Mucosa of gallbladder (tissue), 1 donor: ENCODE measurements at places on chromosomes 4 and X.
A peak's percentile ranks its signal among the peaks of the same experiment; 100 is the strongest.

DNA sequence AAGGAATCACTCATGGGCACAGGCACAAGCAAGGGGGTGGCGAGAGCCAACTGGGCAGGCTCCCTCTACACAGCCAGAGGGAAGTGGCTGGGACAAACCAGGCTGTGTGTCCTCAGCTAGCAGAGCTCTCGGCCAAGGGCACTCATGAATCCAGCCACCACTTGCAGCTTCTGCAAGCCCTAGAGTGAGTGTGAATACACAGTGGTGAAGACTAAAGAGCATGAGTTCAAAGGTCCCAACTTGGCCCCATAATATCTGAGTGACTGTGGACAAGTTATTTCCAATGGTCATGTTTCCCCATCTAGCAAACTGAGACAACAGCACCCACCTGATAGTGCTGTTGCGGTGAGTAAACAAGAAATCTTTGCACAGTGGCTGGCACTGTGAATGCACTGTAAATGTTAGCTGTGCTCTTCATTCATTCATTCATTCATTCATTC lies 51.7 kb downstream of the ADGRG2 start:
- DNase-seq, result no peak

- no peak for DNase-seq
Measured at GRCh38 chrX:15913146-15913545, 58.5 kb upstream of the AP1S2 start.

DNA sequence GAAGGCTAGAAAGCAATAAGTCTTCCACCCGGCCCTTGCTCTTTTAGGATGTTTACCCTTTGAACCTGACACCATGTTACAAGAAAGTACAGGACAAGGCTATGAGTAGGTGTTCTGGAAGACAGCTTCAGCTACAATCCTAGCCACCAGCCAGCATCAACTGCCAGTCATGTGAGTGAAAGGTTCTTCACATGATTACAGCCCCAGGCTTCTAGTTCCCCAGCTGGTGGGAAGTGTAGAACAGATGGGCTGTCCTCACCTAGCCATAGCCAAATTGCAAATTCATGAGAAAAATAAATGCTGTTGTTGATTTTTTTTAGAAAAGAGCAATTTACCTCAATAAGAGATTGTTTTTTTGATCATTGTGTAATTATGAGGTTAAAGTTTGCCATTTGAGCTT lies 60.8 kb downstream of the GRXCR1 start:
- DNase-seq, result no peak

GRCh38 chr4:85084371-85085094 lies 118.0 kb upstream of the WDFY3 start:
- peak; percentile 41 for DNase-seq

DNA sequence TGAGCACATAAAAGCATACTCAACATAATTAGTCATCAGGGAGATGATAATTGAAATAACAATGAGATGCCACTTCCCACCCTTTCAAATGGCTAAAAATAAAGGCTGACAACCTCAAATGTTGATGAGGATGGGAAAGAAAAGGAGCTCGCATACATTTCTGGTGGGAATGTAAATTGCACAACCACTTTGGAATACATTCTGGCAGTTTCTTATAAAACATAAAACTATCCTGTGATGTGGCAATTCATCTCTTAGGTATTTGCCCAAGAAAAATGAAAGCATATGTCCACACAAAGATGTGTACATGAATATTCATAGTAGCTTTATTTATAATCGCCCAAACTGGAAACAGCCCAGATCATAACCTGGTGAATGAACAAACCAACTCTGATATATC lies 687 bp upstream of the ZNF275 start:
- DNase-seq, result no peak

DNA sequence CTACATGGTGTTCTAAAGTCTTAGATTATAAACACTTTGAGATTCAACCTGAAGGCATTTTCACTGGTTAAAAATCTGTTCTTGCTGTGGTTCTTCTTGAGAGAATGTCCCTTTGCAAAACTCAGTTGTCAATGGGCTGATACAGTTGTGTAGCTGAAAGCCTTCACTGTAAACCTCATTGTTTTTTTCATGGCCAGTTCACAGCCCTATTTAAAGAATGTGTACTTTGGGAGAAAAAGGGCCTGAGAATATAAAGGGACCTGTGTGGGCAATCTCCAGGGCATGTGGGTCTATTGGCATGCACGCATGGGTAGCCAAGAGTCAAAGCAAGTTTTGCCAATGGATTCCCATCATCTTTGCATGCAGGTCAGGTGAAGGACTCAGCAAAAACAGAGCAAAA lies 7.8 kb upstream of the MAP7D3 start:
- no peak for DNase-seq

DNA sequence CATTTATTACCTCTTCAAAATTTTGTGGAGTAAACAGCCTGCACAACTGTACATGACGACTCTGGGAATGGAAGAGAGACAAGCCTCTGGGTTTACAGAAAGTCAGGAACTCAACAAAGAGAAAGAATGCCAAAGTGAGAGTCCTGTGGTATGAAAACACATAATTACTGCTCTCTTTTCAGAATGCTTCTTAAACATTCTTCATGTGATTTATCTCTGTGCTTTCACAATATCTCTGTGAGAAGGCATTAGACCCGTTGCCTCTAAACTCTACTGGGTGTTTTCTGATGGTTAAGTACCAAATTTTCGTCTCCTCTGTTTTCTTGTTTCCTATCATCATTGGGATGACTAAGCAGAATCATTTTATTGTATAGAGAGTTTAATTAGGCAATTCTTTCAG lies 966.6 kb upstream of the SLIT2 start:
- no peak for DNase-seq

GRCh38 chr4:99635601-99636000 lies 22.0 kb downstream of the C4orf54 start:
- DNase-seq, result no peak

DNA sequence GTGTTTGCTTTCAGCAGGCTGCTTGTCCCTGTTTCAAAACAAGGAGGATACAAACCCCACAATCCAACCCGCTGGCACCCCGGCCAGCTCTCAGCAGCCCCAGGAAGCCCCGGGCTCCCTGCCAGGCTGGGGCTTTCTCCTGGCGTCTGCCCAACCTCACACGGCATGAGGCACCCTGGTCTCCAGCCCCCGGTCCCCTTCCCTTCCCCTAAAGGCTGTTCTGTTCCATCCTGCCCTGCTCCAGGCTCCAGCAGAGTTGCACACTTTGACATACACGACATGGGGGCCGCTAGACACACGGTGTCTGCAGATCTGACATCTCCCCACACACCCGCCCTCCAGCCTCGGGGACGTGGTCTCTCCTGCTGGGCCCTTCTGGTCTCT lies 107.7 kb upstream of the ADRA2C start:
- no peak for DNase-seq

DNA sequence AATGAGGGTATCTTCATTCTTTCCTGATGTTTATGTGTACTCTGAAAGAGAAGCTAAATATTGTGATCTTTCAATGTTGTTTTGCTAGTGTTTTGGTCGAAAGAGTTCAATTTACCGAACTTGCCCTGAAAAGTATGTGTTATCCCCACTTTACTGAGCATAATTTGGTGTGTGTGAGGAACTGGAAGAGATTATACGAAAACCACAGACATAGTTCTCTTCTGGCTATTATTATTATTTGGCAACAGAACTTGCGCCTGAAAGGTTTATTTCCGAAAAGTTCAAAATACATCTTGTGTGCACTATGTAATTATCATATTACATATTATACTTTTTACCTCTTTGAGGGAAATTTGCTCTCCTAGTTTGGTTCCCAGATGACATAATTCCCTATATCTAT lies 232.5 kb upstream of the INTU start:
- no peak for DNase-seq

- no peak for DNase-seq
Measured at GRCh38 chr4:151238477-151238876, 38.5 kb upstream of the PRSS48 start.
